ENCODE measurements at places on chromosomes 7 and 10.

DNA sequence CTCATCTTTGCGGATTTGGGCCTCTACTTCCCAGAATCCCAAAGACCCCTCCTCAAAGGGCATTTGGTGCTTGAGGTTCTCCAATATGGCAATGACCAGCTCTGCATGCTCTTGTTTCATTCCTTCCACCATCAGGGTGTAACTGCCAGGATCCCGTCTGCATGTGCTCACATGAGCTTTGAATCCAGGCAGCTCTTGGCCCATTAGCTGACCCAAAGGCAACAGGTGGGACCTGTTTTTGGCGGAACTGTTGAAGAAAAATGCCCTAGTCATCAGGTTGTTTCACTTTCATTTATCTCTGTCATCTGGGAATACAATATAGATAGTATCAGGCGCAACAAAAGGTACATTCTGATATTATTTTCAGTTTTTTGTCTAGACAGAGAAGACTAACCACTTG is 159.1 kb upstream of the TCF7L2 start:
- no peak for DNase-seq

DNA sequence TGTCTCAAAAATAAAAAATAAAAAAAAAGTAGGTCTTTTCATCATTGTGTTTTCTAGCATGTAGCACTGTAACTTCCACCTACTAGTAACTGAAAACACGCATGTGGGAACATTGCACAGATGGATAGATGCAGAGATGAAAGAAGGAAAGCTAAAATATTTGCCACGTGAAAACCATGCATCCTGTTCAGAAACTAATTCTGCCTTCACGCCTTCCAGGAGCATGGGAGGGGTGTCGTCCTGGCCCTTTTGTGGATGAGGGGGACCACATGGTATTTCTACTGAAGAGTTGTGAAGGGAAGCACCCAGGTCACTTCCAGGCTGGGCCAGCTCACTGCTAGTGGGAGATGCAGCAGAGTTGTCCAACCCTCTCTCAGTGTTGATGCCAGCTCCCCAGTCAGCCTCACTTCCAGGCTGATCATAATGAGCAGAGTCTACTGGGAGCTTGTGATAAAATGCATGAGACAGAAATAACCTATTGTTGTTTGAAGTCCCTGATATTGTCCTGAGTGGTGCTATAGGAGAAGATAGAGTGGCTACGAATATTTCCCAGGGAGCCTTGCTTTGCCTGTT is 287.1 kb upstream of the CELF2 start:
- DNase-seq: no peak

- peak; percentile 24 for DNase-seq
Measured at GRCh38 chr7:116955801-116956476, 2.6 kb downstream of the ST7 start.

GRCh38 chr7:155352076-155352752 is 54.5 kb downstream of the INSIG1 start:
- DNase-seq: no peak

- no peak for DNase-seq
Measured at GRCh38 chr7:22426463-22427094, 69.6 kb upstream of the RAPGEF5 start.

DNA sequence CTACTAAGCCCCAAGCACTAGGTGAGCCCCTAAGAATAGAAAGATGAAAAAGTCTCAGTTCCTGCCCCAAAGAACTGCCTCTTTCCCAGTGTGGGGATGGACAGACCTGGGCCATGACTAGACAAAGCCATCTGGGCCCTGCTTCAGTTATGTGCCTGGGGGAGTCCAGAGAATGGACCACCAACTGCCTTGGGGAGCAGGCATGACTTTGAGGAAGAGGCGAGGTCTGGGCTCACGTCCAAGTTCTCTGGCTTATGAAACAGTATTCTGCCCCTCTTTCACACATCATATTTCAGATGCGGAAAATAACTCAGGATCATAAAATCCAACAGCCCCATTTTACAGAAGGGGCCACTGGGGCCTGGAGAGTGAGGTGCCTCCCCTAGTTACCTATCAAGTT is 80.3 kb downstream of the PLXNA4 start:
- no peak for DNase-seq

DNA sequence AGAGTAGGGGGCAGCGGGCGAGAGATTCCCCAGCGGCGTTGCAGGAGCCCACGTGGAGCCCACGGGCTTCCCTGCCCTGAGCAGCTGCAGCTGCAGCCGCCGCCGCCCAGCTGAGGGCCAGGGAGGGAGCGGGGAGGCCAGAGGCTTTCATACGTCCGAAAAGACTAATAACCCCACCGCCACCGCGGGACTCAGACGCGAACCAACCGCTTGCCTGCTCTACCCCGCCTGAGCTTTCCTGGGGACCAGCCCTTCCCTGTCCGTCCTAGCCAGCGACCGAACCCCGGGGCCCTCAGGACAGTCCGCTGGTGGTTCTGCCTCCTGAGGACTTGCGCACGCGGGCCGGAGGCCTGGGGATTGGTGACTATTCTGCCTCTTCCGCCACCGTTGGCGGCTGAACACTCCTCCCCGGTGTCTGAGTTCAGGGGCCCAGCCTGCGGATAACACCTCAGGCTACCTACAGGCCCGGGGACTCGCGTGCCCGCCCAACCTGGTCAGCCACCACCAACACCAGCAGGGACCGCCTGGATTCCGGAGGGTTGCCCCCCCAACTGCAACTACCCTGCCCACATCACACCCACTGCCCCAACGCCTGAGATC is 18.4 kb downstream of the IFT22 start:
- no peak for DNase-seq

- DNase-seq: peak; percentile 28
Measured at GRCh38 chr10:121240011-121240410, 358.2 kb downstream of the FGFR2 start.

DNA sequence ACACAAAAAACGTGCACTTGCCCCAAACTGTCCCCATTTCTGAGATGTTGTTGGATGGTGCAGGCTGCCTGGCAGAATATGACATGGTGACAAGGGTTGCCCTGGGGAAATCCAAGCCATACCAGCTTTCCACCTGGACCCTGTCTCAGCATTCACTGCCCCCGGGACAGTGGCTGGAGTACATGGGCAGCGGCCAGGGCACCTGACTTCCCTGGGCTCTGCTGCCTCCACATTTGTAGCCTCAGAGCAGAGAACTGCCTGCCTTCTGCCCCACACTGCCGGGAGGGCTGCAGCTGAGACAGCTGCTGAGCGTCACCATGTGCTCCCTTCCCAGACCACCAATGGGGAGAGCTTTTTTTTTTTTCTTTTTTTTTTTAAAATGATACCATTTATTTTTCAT is 222.9 kb upstream of the ZNF32 start:
- no peak for DNase-seq

DNA sequence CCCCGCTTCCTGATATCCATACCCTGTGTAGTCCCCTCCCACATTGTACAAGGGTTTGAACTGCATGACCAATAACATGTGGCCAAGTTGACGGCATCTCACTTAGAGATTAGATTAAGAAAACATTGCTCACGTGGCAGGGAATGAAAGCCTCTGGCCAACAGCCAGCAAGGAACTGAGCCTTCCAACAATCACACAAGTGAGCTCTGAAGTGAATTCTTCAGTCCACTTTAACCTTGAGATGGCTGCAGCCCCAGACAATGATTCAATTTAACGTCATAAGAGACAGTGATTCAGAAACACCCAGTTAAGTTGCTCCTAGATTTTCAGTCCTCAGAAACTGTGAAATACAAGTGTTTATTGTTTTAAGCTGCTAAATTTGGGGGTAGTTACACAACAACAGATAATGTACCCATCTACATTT is 165.9 kb upstream of the PLXNA4 start:
- DNase-seq: peak; percentile 93

- DNase-seq: peak; percentile 39
Measured at GRCh38 chr7:64997927-64998391, 7.1 kb upstream of the ZNF117 start.

- DNase-seq: no peak
Measured at GRCh38 chr10:3834404-3834803, 49.4 kb upstream of the KLF6 start.

GRCh38 chr10:94320285-94320914 is 42.3 kb downstream of the NOC3L start:
- peak; percentile 68 for DNase-seq

DNA sequence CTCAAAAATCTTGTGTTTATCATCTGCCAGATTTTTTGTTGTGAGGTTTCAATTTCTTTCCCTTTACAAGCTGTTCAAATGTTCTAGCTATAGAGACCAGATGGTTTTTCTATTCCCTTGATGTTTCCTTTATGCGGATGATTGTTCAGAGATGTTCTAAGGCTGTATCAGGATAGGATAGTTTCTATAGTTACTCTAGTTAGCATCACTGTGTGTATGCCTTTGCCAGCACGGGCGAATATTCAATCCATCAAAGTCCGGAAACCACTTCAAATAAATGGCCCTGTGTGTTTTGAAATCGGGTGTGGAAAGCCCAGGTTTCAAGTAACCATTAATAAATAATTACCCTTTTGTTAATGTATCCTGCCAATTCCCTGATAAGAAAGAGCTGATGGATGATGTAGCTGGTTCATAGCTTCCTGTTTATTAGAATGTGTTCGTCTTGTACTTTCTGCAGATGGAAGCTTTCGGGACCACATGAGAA is 149.8 kb upstream of the PRKCQ start:
- no peak for DNase-seq

GRCh38 chr7:146423446-146423845 is 306.8 kb downstream of the CNTNAP2 start:
- DNase-seq: no peak

DNA sequence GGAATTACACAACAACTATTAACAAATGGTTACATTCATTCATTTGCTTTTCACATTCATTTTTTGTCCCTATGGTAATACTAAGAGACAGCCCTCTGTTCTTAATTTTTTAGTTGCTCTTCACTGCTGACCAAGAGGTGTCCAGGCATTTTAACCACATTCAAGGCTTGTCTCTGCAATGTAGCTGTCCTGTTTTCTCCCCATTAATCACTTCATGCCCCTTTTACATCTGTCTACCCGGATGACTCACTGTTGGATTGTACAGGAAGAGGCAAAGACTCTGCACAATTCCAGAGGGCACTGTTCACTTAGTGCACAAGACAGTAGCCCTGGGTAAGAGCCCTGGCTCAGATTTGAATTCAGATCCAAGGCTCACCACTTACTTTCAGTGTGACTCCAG is 168.5 kb downstream of the NOC3L start:
- no peak for DNase-seq

DNA sequence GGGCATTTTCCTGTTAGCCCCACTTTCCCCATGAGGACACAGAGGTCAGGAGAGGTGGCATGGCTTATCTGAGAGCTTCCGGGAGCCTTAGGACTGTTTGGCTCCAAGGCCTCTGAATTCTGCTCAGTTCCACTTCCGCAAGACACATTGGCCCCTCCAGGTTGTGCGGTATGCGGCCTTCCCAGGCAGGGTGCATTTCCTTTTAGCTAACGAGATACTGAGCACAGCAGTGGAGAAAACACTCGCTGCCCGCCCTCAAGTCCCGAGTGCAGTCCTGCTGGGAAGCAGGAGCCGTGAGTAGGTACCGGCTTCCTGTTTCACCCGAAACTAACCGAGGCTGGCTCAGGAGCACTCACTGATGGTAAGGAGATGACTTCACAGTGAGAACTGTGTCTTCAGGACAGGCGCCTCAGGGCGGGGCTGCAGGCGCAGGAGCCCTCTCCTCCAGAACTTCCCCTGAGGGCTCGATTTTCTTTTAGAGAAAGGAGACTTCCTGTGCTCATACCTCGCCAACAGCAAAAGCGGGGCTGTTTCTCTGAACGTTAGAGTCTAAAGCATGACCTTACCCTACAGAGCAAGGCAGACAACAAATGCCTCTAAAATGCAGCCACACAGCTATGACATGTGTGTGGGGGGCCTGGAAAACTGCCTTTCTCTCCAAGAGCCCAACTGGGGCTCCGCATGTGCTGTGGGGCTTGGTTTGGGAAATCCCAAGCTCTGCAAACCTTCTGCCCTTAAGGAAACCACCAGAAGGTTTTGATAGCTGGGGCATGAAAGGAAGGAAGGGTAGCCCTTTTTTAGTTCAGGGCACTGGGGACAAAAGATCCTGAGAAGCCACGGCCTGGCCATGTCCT is 25.9 kb downstream of the RGS10 start:
- DNase-seq: no peak

DNA sequence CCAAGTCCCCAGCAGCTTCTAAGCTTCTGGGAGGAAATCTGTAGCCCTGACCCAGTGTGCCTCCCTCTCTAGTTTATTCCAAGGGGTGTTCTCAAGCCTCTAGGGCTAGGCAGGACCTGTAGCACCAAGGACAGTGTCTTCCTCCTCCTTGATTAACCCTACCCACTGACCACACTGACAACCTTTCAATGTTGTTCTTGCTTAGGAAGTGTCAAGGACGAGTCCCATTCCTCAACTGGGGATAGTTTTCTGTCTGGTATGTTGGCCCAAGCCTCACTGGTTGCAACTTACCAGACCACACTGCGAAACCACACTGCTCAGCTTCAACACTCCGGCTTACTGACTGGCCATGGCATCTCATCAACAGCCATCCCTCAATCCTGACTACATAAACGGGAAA is 100.0 kb downstream of the RNF216 start:
- DNase-seq: no peak

DNA sequence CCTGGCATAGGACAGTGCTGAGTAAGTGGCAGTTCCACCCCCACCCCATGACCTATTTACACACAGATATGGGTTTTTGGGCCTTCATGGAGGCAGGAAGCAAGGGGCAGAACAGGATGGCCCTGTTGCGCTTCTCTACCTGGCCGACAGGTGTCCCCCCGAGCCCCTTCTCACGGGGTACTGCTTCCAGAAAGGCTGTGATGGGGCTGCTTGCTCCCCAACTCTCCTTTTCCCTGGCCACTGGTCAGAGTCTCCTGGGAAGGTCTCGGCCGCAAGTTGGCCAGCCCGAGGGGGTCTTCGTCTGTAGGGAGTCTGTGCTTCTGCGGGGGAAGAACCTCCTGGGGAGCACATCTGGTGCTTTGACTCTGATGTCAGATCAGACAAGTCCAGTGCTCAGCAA is 139.8 kb upstream of the TNS3 start:
- DNase-seq: no peak
